ENCODE measurements at places on chromosomes 6 and 20.

DNA sequence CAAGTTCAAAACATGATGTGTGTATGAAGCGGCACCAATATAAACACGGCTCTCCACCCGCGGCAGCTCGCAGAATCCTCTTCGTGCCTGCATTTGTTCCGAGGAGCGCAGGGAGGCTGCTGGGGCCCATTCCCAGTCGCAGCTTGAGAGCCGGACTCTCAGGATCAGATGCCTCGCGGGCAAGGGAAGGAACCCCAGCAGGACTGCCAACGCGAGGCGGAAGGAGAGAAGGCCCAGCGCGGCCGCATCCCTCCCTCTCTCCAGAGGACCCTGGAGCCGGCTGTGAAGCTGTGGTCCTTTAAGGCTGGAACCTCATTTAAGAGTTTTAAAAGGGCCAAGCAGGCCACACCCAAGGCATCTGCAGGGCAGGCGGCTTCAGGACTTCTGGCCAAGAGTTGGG is 44.2 kb upstream of the ZBP1 start:
- DNase-seq = no peak

DNA sequence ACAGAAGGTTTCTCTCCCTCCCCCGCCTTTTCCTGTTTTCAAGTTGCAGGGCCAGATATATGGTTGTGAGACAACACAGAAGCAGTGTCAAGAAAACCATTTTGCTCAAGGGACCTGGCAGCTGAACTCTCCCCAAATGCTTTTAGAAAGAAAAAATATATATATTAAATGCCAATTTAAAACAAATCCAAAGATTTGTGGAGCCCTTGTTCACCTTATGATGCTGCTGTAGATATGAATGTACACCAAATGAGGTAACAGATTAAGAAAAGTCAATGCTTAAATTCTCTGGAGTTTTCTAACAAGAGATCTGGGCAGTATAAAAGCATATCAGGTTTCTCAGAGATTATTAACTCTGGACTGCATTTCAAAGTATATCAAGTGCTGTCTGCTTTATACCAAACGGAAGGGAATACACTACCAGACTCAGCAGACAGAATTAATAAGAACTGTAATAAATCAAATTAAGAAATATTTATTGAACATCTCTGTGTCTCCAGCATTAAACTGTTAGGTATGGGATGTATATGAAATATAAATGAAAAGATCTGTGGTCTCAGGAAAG is 357.5 kb downstream of the HDGFL1 start:
- DNase-seq = no peak

DNA sequence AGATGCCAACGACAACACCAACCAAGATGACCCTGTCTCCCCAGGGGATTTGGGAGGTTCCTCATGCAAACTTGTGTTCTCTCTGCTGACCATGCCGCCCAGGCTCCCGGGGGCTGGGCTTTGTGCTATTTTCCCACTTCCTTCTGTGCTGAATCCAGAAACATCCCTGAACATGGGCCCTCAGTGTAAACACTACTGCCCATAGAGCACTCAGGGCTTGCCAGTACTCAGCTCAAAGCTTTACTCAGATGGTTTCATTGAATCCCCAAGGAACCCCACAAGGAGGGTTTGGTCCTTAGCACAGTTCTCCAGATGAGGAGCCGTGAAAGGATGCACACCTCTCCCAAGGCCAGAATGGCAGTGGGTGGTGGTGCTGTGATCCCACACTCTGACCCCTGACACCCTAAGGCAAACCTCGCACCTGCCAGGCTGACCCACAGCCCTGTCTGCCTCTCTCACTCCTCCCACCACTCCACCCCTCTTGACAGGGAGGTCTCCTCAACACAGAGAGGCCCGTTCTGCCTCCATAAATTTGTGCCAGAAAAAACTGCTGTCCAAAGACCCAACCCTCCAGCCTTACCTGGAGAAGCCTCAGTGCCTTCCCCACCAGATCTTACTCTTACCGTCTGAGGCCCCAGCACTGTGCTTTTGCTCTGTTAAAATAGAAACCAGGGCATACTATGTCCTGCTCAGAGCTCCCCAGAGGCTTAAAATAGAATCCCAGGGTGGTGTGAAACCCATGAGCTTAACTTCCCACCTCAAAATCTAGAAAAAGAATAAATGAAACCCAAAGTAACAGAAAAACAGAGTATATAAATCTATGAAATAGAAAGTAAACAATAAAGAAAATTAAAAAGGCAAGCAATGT is 283.0 kb upstream of the CDH4 start:
- DNase-seq = no peak

GRCh38 chr20:58436868-58437645 is 48.0 kb downstream of the VAPB start:
- no peak for DNase-seq

DNA sequence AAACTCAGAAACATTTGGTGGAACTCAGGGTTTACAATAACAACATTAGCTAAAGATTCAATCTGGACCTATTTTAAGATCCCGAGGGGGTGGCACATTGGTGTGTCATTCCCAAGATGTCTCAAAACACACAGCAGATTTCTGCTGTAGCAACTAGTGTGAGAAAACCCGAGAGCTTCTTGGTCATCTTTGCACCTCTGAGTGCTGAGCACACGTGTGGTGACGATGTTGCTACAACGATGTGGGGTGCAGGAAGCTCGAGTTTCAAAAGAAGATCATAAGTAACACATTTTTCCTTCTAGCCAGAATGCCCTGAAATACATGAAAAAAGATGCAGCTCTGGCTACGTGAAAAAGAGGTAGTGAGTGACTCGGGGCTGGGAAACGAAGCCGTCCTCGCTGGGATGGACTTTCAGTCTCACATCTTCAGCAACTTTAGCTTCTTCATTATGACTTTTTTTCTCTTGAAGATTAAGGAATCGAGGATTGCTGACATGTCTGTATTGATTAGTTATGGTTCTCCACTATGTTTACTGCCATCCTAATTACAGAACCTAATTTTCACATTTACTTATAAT is 1.5 kb downstream of the RAMACL start:
- no peak for DNase-seq

DNA sequence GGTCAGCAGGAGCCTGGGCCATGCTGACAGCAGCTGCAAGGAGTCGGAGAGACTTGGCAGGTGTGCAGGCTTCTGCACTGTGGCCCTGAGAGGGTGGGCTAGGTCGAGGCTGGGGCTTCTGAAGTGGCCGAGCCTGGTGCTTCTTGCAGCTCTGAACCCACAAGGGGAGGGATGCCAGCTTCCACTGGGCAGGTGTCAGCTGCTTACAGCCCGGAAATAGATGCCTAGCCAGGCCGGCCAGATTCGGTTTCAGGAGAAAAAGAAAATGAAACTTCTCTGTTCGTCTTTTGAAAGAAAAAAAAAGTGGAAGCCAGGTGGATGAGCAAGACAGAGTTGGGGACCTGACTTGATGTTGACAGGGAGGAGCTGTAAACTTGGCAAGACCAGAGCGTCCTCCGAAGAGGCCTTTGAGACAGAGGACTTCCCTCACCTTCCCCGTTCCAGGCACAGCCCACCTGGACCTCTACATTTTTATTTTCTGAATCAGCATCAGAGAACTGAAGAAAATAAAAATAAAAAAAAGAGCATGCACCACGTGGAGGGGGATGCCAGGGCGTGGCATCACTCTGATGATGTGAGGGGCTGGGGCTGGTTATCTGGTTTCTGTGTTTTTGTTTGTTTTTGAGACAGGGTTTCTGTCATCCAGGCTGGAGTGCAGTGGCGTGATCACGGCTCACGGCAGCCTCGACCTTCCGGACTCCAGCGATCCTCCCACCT is at the start of gene ZBP1:
Gene ZBP1, minus strand, starts transcription at position 153 of the 717 bp plus-strand sequence. Its CDS starts 131 bp downstream, at position 22.
- DNase-seq = no peak

GRCh38 chr6:168279403-168279935 is 40.1 kb downstream of the DACT2 start:
- DNase-seq = no peak

DNA sequence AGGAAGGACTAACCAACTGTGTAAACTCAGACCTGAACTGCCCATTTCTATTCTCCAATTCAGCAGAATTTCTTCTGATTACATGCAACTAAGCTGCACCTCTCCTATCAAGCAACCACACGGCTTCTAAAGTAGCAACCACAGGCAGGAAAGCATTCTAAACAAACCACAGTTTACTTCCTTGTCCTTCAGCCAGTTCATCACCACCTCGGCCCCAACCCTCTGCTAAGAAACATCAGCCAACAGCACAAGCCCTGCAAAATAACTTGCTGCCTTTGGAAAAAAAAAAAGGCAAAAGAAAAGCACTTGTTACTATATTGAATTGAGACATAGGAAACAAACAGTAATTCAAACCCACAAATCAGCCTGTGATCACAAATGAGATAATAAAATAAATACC is 140.3 kb downstream of the NFATC2 start:
- DNase-seq = no peak

DNA sequence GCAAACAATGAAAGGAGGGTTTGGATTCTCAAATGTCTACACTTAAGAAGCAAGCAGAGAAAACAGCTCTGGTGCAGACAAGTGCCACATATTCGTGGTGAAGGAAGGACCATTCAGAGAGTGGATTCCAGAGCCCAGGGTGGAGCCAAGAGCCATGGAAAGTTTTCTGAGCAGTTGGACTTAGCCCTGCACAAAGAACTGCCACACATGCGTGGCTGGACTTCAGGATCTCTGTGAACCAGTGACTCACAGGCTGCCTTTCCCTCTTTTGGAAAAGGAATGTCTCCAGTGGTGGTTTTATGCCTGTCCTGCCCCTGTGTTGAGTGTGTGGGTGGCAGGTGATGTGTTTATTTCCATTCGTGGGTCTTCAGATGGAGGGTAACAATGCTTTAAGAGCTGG is 489.5 kb downstream of the CDH26 start:
- no peak for DNase-seq

DNA sequence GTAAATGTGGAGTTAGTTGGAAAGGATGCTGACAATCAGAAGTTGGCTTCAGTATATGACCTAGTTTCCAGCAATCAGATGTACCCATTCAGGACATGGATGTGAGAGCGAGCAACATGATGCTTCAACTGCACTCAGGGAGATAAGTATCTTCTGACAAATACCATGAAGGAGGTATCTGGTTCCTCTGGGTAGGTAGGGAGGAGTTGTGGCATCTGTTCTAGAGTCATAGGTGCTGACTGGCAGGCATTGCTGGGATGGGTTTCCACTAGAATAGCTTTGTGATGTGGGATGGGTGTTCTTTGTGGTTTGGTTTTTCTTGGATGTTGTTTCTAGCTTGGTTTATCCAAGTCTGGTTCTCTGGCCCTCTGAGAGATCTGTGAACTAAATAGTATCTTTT is 3.9 kb upstream of the REV3L start:
- DNase-seq = no peak

DNA sequence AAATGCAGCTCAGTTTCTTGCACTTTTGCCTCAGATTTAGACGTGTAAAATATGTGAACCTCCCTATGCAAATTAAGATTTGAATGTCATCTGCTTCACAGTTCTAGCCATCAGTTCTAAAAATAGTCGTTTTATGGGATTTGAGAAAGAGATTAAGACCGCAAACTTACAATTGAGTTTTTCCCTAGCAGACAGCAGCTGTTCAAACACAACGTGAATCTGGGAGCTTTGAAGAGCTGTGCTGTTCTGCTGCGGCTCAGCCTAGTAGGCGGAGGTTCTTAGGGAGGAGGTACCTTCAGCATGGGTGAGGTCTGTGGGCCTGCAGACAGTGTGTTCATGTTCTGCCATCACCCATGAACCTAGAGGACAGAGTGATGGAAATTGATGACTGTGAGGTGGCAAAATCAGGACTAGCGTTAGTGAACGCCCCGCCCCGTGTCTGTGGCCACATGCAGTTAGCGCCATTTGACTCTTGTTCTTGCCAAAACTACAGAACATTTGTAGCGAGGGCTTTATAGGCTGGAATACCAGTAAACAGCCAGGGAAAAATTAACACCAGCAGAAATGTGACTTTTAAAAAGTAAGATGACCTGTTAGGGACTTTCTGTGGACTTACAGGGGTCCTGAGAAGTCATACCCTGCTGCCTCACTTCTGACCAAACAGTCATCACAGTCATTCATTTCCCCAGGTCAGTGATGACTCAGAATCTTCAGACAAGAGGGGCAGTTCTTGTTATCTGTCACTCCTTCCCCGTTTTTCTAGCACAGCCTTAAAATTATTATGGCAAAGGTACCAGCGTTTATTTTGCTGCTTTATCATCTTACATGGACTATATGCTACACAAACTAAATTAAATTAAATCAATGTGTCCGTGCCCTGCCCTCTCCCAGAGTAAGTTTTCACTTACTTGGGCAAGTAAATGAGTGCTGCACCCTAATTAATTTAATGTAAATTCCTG is 84.3 kb upstream of the TMEM181 start:
- DNase-seq = peak; percentile 42

DNA sequence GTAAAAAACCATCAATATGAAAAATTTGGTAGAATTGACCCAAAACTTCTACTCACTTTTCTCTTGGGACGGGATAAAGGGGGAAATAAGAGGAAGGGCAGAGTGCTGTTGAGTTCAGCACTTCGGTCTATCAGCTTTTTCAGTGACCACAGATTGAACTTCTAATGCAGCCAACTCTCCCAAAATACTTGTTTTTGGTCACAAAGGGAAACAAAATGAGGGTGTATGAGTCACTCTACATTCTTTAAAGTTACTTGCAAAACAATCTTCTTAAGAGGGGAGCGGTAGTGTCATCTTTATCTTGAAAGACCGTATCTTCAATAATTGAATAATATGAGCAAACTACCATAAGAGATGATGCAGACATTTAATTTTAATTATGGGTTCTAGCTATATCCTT is 661.3 kb downstream of the CD109 start:
- no peak for DNase-seq

DNA sequence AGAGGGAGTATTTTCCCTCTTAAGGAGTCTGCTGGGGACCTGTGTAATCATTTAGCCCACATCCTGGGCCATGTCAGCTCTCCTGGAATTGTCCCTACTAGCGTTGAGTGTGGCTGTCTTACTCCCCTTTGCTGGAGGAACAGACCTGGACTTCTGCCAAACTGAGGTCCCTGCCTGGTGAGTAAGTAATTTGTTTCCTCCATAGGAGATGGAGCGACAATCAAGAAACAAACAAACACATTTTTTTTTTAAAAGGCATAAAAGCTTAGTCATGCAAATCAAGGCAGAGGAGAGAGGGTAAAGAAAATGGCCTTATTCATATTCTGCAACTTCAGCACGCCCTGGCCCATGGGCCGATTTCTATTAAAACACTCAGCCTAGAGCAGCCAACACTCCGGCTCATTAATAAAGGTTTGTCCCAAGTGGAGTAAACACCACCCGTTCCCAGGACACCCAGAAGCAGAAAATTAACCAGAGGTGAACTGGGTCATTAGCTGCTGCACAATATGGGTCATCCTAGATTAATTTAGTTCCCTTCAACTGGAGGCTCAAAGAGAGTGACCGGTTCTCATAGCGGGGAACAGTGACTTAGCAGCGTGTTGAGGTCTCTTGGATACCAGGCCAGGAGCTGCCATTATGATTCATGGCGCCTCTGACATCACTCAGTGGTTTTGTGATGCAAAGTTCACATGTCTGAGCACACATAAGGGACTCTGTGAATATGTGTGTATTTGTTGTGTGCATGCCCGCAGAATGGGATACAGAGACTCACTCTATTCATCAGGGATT is 165.0 kb upstream of the SULF2 start:
- DNase-seq = no peak

DNA sequence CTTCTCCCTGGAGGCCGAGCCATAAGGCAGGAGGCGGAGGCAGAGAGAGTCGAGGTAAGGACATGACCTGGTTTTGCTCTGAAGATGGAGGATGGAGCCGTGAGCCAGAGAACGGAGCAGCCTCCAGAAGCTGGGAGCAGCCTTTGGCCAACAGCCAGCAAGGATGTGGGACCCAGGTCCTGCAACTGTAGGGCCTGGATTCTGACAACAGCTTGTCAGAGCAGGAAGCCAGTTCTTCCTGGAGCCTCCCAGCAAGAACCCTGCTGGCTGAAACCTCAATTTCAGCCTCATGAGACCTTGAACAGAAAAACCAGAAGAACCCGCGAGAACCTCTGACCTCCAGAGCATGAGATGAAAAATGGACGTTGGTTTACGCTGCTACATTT is 13.4 kb upstream of the MRGBP start:
- DNase-seq = no peak

All from dorsolateral prefrontal cortex (tissue), 122 donors.